ENCODE measurements at places on chromosomes 13 and 19. TPM values are rescaled to one million over a fixed set of nuclear protein-coding genes. Genes with fewer than 3 reads are reported as not detected.

Gene TEX29
- total RNA-seq: not detected

Gene SLC17A7
- under 0.01 TPM for total RNA-seq

Gene NRTN
- 0.17 TPM for total RNA-seq

Gene NLRP5
- total RNA-seq: not detected

Gene LILRB1
- total RNA-seq: not detected

Gene PSG7
- not detected for total RNA-seq

Gene MATK
- not detected for total RNA-seq

Gene UHRF1
- total RNA-seq: 10.2 TPM

Measured in mammary epithelial cell (primary cell).